ENCODE measurements at places on chromosomes 5 and 9.

DNA sequence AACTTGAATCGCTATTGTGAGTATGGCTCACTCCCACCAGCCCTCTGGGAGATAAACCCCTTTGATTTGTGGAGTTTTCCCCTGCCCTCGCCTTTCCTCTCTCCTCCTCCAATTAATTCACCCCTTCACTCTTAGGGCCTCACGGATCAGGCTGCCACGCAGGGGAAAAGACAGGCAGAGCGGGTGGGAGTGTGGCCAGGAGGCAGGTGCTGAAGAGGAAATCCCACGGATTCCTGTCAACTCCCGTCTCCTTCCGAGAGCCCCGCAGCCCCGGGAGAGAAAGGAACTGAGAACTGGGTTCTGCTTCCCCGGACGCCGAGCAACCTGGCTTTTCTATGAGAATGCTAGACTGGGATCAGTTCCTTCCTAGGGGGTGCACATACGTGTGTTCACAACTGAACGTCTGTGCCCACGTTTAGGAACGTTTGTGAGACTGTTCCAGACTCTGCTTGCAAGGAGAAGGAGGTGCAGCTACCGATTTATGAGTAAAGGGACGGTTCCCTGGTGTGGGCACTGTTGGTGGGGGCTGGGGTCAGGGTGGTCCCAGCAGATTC, 314.5 kb upstream of the TLE4 start:
- DNase-seq, result no peak

DNA sequence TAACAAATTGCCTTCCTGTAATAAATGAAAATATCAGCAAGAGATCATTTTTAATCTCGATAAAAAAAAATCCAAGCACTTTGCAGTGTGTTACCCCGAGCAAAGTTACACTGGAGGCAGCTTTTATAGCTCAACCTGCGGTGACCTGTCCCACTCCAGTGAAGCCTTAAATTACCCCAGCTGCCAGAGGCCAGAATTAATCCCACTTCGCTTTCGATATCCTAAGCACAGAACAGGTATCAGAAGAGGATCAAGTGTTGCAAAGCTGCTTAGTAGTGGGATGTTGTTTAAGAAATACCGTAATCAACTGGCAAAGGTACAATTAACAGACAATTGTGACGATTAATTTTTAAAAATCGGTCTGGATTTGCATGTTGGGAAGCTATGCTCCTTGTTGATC, 314.0 kb downstream of the AGTPBP1 start:
- DNase-seq, result no peak

DNA sequence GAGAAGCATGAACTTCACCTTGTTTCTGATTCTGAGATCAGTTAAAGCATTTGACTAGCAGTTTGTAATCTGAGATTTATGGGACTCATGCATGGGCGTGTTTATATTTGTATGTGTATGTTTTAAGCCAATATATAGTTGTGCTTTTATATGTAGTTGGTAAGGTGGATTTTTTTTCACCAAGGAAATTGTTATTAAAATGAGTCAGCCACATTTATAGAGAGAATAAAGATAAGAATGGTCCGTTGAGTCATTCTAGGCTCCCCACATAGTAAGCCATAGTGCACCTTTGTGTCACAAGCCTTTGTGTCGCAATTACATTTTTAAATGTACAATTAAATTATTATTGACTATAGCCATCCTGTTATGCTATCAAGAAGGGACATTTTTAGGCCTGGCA, 89.0 kb downstream of the NLN start:
- DNase-seq, result no peak

- DNase-seq, result no peak
These were observed 32.7 kb downstream of the PSD2 start for GRCh38 chr5:139828207-139828895.

DNA sequence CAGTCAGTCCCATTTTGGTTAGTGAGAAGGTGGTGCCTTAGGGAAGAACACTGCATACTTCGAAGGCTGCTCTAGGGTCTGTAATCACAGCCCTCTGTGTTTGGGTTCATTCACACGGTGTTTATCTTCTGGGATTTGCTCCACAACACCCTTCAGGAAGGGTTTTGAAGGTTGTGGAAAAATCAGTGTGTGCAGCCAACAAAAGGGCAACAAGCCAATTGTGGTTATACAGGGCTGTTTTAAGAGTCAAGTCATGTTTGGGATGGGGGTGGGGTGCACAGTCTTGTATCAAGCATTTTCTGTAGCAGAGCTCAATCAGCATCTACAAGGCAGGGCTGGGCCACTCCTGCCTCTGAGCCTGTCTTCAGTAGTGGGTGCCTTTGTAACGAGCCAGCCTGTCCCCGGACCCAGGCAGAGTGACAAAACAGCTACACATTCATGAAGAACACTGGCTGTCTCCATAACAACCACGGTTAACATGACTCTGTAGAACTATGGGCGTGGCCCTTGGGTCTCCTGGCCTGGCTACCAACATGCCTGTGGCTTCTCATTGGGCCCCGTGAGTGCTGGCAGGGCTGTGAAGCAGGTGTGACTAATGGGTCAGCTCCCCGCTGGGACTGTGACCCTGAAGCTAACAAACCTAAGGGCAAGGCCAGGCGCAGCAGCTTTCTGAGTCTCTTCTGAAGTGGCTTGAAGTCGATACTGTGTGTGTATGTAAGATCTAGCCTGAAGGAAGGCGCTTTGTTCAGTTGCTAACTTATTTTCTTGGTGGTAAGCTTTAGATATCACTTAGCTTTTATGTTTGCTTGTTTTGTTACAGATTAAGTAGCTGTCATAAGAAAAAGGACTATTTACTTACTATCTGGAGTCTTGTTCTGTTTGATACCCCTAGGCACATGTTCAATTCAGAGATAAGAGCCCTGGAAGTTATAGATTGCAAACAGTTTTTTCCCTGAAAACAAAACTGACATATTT, 27.9 kb upstream of the GOLM1 start:
- DNase-seq, result no peak

DNA sequence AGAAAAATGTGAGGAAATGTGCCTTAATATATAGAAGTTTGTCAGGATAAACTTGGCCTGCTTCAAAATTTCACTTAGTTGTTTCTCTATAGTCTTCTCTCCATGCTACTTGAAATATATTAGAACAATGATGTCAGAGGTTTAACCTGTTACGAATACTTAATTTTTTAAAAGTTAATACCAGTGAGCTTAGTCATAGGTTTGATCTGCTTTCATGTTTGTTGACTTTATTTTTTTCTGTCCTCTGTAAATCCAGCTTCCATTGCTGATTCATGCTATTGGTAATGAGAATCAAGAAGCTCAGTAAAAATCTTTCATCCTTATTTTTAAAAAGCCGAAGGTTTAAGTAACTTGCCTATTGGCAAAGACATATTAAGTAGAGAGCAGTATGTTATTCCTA, 27.9 kb downstream of the BDP1 start:
- DNase-seq, result no peak

DNA sequence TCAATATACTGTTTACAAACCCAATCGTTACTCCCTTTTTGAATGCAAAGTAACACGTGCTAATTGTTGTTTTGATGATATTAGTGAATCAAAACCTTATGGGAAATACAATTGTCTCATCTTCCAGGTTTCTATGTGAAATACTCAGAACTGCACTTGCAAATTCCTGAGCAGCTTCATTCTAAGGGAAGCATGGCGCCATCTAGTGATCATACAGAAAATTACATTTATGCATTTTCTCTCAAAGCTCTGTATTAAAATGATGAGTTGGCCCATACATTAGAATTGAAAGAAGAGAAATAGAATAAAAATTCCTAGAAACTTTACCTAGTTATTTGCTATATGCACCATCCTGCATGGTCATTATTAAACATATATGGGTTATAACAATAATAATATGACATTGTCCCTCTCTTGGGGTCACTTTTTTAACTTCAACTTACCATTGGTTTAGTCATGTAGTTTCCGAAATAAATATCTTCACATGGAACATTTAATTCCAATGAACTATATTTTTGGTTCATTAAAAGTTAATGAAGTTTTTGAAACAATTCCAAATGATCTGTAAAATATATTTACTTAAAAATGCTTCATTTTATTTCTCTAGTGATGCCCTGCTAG, 220.0 kb downstream of the PDE4D start:
- DNase-seq, result no peak

DNA sequence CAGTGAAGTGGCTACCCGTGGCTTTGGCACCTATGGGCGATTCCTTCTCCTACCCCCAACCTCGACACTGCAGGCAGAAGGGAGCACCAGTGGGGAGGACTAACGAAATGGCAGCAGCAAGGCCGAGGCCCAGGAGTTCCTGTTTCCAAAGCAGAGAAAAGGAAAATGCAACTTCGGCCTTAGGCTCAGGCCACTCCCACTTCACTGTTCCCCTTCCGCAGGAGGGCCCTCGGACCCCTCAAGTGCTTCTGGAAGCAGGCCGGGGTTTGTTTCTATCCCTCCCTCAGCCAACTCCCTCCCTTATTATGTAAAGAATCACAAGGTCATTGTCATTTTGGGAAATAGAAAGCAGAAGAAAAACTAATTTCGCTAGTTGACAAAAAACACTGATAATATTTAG, 36.4 kb upstream of the NKX2-5 start:
- no peak for DNase-seq

GRCh38 chr5:122067390-122067789, 10.7 kb downstream of the LOX start:
- no peak for DNase-seq

DNA sequence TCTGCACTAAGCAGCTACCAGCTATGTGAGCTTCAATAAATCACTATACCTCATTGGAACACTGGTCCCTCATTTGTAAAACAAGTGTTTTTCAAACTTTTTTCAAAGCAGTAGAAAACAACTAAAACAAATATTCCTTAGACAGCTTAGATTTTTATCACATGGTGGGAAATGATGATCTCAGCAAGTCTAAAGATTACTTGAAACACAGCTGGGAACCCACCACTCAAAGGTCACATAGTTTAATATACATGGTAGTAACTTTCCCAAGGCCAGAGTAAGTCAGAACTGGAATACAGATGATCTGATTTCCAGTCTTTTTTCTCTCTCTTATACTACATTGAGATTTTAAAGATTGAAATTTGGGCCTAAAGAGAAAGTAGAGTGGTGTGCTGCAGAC, 850 bp upstream of the C6 start:
- no peak for DNase-seq

All from activated T-helper 1 cell treated with anti-CD3 and anti-CD28 coated beads, Interleukin-2, amount 50 U/mL, for 16 hours (primary cell).